Fibroblast of the aortic adventitia (primary cell): ENCODE measurements at places on chromosomes 3 and 15.

DNA sequence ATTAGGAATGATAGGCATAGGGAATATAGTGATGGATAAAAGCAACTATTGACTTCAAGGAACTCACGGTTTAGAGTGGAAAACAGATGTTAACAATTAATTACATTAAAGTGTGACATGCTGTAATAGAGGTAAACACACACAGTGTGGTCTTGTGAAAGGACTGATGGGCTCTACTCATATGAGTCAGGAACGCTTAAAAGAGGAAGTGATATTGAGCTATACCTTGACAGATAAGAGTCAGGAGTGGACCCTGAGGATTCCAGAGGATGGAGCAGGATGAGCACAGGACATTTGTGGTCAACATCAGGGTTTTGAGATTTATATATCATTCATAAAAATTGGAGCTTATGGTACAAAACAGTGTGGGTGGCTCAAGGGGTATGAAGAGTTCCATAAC lies 11.0 kb downstream of the EXOG start:
- no peak for DNase-seq

DNA sequence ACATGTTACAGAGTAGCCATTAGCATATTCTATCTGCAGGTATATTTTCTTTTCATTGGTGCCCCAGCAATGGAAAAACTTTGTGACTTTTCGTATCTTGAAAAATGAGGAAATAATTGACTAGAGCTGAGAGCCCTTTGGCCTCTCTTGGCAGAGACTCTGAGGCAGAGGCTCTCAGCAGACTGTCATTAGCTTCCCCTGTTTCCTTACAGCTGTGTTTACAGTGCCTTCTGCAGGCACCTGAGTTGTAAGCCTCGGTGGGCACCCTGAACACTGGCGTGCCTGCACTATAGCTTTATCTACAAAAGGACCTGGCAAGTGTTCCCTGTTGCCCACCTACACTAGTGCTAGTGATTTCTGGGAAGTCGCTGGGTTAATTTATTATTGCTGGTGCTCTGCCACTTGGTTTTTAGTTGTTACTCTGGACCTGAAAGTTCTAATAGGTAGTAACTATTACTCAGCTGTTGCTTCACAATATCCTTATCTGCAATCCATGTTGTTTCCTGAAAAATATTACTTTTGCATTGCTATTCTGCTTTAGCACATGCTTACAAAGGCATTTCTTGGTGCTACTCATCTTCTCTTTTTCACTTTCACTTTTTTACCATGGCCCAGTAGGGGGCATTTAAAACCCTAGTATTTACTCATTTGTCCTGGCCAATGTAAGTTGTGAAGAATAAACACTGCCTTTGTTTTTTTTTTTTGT lies 7.8 kb upstream of the GPR171 start:
- peak; percentile 33 for DNase-seq

DNA sequence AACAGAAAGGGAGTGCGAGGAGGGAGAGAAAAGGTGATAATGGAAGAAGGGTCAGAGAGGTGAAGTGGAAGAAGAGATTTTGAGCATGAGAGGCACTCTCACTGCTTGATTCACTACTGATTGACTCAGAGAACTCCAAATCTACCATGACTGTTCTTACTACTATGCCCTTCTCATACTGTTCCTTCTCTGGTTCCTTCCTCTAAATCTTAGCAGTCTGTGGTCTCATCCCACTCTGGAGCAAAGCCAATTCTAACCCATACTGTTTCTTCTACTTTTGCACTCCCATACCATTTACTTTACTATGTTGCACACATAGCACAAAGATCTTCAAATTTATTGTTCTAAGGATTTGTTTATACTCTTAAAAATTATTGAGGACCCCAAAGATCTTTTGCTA lies 100.8 kb downstream of the DTWD1 start:
- no peak for DNase-seq

GRCh38 chr3:107600780-107601179 lies 78.0 kb downstream of the BBX start:
- peak; percentile 12 for DNase-seq

DNA sequence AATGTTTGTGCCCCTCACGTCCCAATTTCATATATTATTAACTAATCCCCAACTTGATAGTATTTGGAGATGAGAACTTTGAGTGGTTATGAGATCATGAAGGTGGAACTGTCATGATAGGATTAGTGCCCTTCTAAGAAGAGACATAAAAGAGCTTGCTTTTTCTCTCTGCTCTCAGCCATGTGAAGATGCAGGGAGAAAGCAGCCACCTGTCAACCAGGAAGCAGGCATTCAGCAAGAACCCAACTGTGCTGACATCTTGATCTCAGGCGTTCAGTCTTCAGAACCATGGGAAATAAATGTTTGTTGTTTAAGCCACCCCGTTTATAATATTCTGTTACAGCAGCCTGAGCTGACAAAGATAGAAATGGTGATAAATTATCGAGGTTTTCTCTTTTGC lies 278.7 kb upstream of the KCNMB2 start:
- DNase-seq: no peak

DNA sequence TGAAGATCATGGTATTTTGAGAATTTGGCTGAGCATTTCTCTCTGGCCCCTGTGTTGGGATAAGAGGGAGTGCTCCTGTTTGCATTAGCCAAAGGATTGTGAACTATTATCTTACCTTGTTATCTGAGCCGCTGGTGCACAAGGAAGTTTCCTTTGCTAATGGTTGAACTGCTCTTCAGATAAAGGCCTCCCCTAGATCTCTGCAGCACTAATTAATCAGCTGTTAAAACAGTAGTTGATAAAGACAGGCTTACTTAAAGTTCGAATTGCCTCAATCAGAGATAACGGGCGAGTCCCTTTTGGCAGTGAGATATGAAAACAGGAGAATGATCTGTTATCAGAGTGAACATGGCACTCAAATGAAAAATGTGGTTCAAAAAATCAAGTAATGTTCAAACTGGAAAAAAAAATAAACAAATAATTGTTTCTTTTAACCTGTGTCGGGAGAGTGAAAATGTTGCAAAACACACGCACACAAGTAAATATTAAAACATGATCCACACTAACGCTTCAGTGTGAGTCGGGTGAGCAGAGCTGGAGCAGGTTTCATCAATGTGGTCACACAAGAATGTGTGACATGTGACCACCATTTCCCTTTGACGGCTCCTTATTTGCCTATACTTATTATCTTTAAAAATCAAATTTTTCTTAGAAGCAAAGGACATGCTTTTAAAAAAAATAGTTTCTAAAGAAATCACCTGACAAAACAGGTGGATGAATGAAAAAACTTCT lies 469.1 kb downstream of the SOX2 start:
- DNase-seq: no peak

- DNase-seq: no peak
These were observed 97.4 kb downstream of the ST6GAL1 start for GRCh38 chr3:187027531-187028278.

DNA sequence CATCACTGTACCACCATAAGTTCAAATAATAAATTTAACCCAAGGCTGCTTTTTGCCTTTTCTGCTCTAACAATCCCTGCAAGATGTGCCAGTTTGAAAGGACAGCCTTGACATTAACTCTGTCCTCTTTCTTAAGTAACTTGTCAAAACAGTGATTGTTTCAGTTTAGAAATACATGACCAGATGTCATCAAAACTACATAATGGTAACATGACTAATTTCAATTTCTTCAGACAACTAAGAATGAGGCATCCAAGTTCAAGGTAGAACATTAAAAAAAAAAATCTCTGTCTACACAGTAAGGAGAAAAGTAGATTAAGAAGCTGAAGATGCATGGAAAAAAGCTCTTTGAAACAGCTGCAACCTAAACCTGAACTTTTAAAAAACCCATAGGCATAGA lies 47.4 kb downstream of the SHQ1 start:
- DNase-seq: no peak

GRCh38 chr3:46889381-46890110 lies 12.0 kb downstream of the PTH1R start:
- DNase-seq: no peak

GRCh38 chr3:188941103-188941502 lies 230.7 kb upstream of the TPRG1 start:
- DNase-seq: no peak

DNA sequence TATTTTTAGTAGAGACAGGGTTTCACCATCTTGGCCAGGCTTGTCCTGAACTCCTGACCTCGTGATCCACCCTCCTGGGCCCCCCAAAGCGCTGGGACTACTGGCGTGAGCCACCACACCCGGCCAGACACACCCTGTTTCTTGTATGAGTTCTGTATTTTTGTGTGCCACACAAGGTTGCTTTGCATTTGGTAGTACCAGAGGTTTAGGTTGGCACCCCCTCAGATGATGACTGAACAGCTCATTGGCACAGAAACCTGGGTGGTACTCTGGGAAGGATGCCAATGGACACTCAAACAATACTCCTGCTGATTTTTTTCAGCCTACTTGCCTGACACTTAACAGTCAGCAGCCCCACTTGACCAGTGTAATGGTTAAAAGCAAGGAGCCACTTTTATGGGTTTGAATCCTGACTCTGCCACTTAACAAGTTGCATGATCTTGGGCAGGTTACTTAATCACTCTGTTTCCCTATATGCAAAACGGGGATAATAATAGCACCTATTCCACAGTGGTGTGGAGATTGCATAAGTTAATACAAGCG lies 39.2 kb upstream of the BCL2A1 start:
- peak; percentile 63 for DNase-seq

DNA sequence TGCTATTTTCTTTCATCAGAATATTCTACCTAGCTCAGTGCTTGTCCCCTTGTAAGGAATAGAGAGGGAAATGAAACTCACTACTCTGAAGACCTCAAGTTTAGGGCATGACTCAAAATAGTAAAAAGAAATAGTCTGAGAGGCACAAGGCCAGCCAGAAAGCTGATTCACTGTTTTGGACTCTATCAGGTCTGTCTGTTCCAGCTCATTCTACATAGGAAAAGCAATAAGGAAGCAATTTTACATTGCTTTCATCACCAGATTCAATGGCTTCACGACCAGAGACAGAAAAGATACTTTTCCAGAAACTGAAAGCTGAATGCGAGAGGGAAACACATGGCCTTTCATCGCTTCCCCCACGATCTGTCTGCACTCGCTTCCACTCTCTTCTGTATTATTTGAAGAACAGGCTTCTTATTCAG lies 276.0 kb downstream of the GBE1 start:
- peak; percentile 92 for DNase-seq

DNA sequence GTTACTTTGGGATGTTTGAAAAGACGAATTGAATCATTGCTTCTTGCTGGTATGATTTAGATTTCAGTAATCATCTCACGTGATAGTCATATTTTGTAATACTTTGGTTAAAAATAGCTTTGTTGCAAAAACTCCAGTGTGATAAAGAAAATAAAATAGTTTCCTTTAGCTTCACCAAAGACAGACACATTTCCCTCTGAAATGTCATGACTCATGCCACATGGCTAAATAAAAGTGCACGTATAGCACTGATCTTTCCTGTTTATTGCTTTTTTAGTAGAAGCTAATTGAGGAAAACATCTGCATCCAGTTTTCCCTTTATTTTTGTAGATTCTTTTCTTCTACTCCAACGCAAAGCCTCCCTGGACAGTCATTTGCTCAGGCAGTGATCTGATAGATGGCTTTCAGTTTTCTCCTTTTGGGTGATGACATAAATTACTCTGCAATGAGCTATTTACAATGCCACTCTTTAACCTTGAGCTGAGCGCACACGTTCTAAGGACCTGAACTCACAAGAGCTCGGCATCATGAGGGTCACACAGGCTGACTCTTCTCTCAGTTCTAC lies 84.9 kb downstream of the ARNT2 start:
- peak; percentile 87 for DNase-seq

DNA sequence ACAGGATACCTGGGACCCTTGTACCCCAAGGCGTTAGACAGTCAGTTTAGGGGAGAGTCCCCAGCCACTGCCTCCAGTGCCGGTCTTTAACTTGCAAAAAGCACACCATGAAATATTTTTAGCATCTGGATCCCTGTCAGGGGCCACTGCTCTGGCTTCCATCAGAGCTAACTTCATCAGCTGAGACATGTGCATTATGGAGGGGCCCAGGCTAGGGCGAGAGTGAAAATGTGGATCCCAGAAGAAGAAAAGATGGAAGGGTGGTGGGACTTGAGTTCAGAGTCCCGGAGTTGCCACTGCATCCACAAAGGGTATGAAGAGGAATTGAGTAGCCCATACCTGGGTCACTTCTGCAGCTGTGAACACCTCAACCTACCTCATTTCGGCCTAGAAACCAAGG lies 23.5 kb upstream of the SPATA12 start:
- no peak for DNase-seq
